ENCODE measurements at places on chromosomes 3 and 15.

DNA sequence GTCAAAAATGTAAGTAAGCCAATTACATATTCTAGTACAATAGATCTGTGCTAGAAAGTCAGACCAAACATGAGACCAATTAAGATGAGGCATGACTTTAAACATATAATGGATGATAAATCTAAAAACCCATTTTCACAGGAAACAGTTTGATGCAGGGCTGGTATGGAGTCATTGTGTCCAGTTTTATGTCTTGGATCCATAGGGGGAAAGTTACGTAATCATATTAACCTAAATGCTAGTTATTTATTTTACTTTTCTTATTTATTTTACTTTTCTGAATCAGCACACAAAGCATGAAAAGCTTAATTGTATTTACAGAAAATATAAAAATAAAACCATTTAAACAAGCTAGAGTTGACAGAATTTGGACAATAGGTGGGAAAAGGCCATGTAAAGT lies 26.3 kb upstream of the TMCC1 start:
- DNase-seq, result no peak

DNA sequence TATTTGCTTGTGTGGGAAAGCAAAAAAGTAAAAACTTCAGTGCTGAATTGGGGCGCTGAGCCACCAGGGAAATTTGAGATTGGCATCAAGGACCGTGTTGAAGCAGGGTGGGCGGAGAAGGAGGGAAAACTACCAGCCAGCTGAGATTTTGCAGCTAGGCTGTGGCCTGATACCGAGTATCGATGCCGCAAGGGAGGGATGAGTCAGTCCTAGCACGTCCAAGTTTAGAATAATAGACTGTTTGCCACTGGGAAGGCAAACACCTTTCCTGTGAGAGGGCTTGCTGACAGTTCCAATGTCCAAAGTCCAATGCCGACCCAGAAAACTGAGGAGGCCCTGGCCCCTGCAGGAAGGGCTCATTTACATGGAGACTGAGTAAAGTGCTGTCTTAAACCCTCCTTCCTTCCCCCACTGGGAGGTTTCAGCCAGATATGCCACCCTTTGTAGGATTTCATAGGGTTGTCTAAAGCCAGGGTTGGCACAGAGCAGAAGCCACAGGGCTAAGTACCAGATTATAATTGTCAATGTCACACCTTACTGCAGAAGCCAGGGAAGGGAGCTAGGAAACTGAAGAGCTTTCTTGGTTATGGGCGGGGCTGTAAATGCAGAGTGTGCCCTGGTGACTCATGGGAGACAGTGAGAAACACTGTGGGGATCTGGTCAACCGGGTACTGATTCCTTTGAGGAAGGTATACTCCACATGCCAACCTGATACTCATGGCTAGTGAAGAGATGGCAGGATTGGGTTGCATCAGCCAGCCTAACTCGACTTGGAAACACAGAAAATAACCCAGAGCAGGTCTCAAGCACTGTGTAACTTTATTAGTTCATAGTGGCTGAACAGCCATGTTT lies 28.4 kb upstream of the PIK3CB start:
- no peak for DNase-seq

DNA sequence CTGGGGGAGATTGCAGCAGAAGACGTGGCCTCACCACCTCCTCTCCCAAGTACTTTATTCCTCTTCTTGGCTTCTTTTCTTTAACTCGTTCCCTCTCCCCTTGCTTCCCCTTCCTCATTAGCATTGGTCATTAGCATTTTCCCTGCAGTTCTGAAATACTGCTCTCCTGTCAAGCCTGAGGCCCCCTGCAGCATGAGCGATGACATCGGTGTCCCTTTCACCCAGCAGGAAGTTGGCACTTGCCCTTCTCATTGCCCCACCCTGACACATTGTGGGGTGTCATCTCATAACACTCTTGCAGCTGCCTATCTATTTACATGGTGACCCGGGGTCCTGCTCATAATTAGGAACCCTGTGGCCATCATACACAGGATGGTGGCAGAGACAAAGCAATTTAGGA lies 167.1 kb downstream of the ARRDC4 start:
- DNase-seq, result no peak

DNA sequence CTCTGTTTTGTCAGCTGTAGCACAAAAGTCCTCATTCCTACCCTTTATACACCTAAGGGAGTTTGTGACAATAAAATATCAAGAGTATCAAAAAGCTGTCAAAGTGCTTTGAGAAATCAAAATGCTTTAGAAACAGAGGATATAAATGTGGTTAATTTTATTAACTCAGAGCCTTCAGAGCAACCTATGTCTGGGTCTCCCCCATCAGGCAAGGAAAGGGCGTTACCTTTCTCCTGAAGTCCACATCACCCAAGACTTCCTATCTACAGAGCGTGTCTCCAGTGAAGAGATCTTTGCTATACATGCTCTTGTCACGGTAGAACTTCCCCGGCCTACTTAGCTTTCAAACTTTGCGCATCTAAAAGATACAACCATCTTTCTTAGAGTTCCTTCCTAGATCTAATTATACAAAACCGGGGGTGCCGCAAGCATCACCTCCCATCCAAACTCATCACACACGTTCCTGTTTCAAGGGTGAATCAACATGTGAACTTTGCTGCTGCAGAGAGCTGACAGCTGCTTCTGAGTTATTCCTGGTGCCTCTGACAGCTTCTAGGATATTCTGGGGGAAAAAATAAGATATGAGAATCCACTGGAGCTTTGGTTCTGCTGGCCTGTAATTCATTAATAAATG lies 93.0 kb downstream of the RARB start:
- DNase-seq, result no peak

GRCh38 chr3:191568206-191568605 lies 107.2 kb downstream of the PYDC2 start:
- DNase-seq, result no peak

- no peak for DNase-seq
These were observed 12.3 kb upstream of the LMCD1 start for GRCh38 chr3:8489278-8489792.

DNA sequence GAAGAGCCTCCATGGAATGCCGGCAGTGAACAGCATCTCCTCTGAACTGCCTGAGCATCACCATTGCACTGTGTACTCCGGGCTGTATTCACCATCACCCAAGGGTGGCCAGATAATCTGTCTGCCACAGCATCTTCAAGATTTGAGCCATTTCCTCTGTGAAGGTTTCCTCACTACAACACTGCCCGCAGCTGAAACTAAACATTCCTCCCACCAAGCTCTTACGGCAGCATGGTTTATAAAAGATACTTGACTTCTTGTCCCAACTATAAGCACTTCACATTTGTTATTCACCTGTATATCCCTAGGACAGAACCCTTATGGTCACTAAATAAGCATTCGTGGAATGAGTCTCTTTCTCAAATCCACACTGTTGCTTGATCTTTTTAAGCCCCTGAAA lies 125.9 kb downstream of the SST start:
- no peak for DNase-seq

DNA sequence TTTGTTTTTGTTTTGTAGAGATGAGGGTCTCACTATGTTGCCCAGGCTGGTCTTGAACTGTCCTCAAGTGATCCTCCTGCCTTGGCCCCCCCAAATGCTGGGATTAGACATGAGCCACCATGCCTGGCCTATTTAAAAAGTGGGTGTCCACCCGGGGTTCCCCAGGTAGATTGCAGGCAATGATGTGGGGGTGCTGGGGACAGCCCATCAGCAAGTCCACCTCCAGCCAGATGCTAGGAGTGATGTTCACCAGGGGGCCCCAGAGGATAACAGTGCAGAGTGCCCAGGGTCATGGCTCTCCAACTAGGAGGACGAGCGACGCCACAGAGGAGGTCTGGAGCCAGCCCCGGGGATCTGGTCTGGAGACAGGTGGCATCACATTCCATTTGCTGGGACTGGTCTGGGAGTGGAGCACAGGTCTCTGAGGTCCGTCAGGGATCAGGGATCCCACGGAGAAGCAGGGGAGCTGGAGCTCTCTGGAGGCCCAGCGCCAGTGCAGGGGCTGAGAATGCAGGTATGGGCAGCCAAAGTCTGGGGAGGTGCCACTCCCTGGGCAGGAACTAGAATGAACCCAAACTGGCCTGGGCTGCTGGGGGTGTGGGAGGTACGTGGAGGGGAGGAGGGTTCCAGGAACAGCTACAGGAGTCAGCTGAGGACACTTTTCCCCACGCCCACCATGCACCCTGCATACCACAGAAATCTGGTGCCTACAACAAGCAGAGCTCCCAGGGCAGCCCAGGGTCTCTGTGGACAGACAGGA lies 51.2 kb upstream of the PCSK6 start:
- no peak for DNase-seq

GRCh38 chr15:57740048-57740447 lies 33.5 kb downstream of the POLR2M start:
- DNase-seq, result no peak

Measured in stimulated activated CD8-positive, alpha-beta memory T cell treated with anti-CD3 and anti-CD28 coated beads, Interleukin-12 subunit alpha, Interleukin-12 subunit beta, amount 100 ng/mL, for 4 hours (primary cell).